Stimulated activated CD4-positive, alpha-beta T cell treated with anti-CD3 and anti-CD28 coated beads, Interleukin-1b, Interleukin-23, amount 100 ng/mL, for 1 hour (primary cell): ENCODE measurements at places on chromosomes 1 and 21.

- DNase-seq = no peak
Observed at GRCh38 chr21:37800456-37801061, 115.7 kb downstream of the KCNJ6 start.

- DNase-seq = no peak
Observed at GRCh38 chr1:168520832-168521231, 23.0 kb downstream of the XCL2 start.

DNA sequence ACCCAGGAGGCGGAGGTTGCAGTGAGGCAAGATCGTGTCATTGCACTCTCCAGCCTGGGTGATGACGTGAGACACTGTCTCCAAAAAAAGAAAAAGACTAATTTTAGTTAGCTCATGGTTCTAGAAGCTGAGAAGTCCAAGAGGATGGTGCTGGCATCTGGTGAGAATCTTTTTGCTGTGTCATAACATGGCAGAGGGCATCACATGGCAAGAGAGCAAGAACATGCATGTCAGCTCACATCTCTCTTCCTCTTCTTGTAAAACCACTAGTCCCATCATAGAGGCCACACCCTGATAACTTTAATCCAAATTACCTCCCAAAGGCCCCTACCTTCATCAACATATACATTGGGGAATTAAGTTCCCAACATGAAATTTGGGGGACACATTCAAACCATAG, 13.8 kb upstream of the CNN3 start:
- DNase-seq = no peak

- no peak for DNase-seq
Observed at GRCh38 chr1:150302338-150302737, 8.7 kb downstream of the MRPS21 start.

- DNase-seq = no peak
Observed at GRCh38 chr1:20885121-20885520, 98.0 kb upstream of the HP1BP3 start.

- no peak for DNase-seq
Observed at GRCh38 chr21:29208044-29208681, 77.7 kb downstream of the MAP3K7CL start.

DNA sequence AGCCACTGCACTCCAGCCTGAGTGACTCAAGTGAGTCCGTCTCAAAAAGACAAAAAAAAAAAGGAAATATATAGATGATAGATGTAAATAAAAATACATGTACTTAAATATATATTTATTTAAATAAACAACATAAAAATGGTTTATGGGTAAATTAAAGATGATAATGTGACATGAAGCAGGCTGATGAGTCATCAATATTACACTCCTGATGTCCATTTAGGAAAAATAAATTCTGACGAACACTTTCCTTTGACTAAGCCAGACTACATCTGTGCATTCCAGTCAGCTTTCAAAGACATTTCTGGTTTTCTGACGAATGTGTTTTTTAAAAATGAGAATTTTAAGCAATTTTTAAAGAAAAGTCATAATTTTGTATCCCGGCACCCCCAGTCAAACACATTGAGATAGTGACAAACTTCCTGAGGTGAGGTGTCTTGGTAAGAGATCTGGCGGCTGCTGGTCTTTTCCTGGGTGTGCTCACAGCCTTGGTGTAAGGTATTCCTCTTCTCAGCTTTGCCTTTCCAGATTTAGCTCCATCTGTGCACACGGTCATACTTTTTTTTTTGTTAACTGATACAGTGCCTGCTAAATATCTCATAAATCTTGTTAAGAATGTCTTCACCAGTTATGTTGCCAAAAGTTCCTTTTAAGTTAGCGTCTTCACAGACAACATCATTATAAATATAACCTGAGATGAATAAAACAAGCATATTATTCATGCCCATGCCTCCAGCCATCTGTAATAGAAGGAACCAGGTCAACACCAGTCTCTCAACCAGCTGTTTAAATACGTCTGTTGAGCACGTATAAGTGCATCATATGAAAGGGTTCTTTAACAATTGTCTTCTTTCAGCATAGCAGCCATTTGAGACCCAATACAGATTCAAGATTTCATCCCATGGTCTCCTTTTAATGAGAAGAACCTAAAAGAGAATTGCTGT, 214.5 kb upstream of the PLD5 start:
- DNase-seq = no peak

DNA sequence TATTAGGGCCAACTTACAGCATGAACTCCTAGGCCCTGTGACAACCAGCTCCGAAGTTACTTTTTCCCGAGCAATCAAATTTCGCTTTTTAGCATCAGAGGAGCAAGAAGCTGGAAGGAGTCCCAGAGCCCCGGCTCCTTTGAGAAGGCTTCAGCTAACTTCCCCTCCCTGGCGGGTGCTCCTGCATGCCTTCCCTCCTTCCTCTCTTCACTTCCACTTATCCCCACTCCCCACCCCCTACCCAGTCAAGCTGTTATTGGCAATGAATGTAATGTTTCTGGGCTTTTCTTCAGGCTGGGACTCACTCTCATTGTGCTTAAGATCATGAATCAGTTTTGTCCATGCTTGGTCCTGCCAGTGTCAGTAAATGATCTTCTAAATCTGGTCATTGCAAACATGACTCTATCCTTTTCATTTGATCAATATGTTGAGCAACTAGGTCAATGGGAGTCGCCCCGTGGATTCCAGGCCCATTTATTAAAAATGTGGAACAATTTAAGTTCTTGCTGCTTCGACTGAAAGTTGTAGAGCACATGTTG, 94.5 kb upstream of the TSPAN2 start:
- DNase-seq = no peak

- no peak for DNase-seq
Observed at GRCh38 chr1:201688514-201688913, 140.4 kb upstream of the IPO9 start.

DNA sequence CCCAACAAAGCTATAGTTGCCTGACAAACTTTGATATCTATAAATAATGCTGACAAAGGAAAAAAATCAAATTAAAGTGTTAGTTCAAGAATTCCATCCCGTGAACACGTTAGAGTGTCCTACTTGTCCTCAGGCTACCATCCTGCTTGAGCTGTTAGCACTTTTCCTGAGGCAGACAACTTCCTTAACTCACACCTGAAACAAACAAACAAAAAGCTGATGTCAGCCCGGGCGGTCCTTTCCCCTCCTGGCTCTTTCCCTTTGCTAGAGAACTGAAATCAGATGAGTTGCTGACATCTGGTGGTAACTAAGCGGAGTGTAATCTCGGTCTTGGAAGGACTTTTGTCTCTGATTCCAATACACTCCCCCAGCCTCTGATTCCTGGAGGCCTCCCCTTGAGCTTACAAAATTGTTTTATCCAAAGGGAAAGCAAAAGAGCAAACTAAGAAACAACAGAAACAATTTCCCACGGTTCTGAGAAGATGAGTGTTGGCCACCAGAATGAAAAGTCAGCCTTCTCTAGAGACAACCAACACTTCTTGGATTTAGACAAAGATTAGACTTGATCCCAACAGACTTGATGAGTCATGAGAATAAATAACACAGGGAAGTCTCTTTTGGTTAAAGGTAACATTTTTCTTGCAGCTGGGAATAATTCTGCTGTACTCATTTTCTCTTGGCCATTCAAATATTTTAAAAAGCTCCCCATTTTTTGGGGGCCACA, 135.4 kb downstream of the PROX1 start:
- no peak for DNase-seq
